ENCODE measurements at places on chromosomes 11 and 22. TPM values are rescaled to one million over a fixed set of nuclear protein-coding genes. Genes with fewer than 3 reads are reported as not detected.

Gene ZNF214
- total RNA-seq = 1.8 TPM

Gene HEPHL1
- not detected for total RNA-seq

Gene E2F8
- total RNA-seq = 0.34 TPM

Gene ASCL2
- total RNA-seq = not detected

Gene PRR33
- total RNA-seq = not detected

Gene PANX3
- not detected for total RNA-seq

Gene APOA5
- not detected for total RNA-seq

All from glutamatergic neuron (in vitro differentiated cells).